ENCODE measurements at places on chromosomes 4 and X. TPM values are rescaled to one million over a fixed set of nuclear protein-coding genes. Genes with fewer than 3 reads are reported as not detected.
A peak's percentile ranks its signal among the peaks of the same experiment; 100 is the strongest.

DNA sequence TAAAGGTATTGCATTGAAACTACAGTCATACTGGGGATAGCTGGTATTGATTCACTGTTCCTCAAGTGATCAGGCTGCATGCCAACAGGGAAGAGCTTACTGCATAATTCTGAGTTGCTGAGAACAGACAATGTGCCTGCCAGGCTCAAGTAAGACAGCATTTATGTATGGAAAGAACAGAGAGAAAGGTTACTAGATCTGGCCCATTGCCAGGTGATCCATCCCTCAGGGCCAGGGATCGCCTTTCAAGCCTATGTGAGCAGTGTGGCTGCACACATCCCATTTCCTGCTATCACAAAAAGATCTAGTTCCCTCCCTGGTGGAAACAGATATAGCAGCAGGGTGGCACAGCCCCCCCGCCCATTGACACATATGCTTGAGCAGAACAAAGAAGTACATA, 254.0 kb downstream of the TMA16 start:
- H3K36me3 ChIP-seq: no peaks in the 10 kb centered on the region
- H3K27me3 ChIP-seq: no peaks in the 10 kb centered on the region

DNA sequence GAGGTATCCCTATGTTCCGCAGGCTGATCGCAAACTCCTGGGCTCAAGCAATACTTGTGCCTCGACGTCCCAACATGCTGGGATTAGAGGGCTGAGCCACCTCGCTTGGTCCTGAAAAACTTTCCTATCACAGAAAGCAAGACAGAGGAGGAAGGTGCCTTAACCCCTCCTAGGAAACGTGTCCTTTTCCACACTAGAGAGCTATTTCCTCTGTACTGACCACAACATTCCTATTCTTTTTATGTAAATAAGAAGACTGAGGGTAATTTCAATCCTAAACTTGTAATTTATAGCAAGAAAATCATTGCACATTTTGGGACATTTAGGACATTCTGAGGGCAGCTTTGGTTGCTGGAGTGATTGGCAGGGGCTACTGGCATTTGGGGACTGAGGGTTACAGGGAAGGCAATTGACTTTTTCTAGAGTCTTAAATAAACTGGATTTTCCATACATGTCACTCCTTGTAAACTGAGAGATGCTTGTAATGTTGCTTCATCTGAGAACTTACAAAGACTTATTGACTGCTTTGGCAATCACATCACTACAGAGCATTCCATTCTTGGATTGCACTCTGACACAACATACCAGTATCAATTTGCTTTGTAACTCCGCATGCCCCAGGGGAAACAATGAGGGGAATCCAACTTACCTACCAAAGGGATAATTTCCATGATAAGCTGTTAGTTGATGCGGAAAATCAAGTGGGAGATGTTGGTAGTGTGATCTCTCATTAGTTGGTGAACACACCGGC, 15.6 kb downstream of the XAGE3 start:
- H3K4me3 ChIP-seq: no peak overlapping the region
- no peaks in the 10 kb centered on the region for H3K27me3 ChIP-seq
- no peaks in the 10 kb centered on the region for H3K36me3 ChIP-seq
- no peak for DNase-seq
- no peaks in the 10 kb centered on the region for H3K4me1 ChIP-seq

GRCh38 chr4:82517043-82517442, 44.7 kb downstream of the TMEM150C start:
- no peaks in the 10 kb centered on the region for H3K27me3 ChIP-seq
- no peaks in the 10 kb centered on the region for H3K4me1 ChIP-seq
- H3K36me3 ChIP-seq: no peaks in the 10 kb centered on the region
- H3K27ac ChIP-seq: no peak overlapping the region

DNA sequence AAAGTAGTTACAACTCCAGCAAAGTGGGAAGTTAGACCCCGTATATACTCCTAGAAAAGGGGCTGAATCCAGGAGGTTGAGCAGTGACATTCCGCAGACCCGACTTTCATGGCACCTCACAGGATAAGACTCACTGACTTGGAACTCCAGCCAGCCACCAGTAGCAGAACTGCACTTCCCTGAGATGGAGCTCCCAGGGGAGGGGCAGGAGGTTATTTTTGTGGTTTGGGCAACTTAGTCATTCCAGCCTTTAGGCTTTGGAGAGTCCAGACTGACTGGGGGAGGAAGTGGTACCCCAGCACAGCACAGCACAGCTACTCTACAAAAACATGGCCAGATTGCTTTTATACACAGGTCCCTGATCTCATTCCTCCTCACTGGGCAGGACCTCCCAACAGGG, 319.1 kb downstream of the PCDH19 start:
- H3K36me3 ChIP-seq: no peaks in the 10 kb centered on the region
- H3K4me1 ChIP-seq: no peaks in the 10 kb centered on the region
- no peaks in the 10 kb centered on the region for H3K27me3 ChIP-seq
- no peak overlapping the region for H3K4me3 ChIP-seq
- no peak for DNase-seq
- H3K27ac ChIP-seq: no peak overlapping the region

DNA sequence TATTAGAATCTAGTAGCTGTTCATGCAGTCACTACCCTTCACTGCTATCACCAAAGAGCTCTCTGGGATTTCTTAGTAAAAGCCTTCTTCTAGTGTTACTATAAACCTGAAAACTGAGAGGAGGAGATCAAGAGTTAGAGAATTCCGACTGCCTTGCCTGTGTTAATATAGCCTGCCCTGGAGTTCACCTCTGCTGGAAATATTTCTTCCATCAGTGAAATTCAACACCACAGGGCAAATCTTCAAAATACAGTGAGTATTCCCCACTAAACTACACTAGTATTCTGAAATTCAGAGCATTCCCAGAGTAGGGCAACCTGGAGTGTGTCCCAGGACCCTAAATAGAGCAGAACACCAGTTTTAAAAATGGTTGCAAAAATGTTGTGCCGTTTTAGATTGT, 301.1 kb downstream of the ARHGAP24 start:
- H3K36me3 ChIP-seq: no peaks in the 10 kb centered on the region
- no peaks in the 10 kb centered on the region for H3K27me3 ChIP-seq
- no peaks in the 10 kb centered on the region for H3K4me1 ChIP-seq
- no peak overlapping the region for H3K27ac ChIP-seq

GRCh38 chr4:10684631-10685030, at the start of gene CLNK:
Gene CLNK (minus strand): TSS chr4:10684768. CDS start chr4:10667869, 16,899 bp downstream.
- H3K4me3 ChIP-seq: no peak within 1 kb of the TSS
- no peaks in the 10 kb centered on the region for H3K36me3 ChIP-seq
- no peaks in the 10 kb centered on the region for H3K27me3 ChIP-seq
- DNase-seq: no peak
- H3K27ac ChIP-seq: no peak within 1 kb of the TSS
- no peaks in the 10 kb centered on the region for H3K4me1 ChIP-seq

- H3K4me3 ChIP-seq: no peak overlapping the region
- H3K36me3 ChIP-seq: no peaks in the 10 kb centered on the region
- H3K27ac ChIP-seq: no peak overlapping the region
- DNase-seq: no peak
- no peaks in the 10 kb centered on the region for H3K27me3 ChIP-seq
- H3K4me1 ChIP-seq: no peaks in the 10 kb centered on the region
Observed at GRCh38 chr4:149347139-149347538, 468.5 kb downstream of the IQCM start.

GRCh38 chr4:146329050-146329716, 114.8 kb downstream of the REELD1 start:
- no peak overlapping the region for H3K27ac ChIP-seq
- no peak for DNase-seq
- H3K36me3 ChIP-seq: no peaks in the 10 kb centered on the region
- H3K4me3 ChIP-seq: no peak overlapping the region
- no peaks in the 10 kb centered on the region for H3K27me3 ChIP-seq

- H3K27ac ChIP-seq: no peak overlapping the region
- no peaks in the 10 kb centered on the region for H3K27me3 ChIP-seq
- no peak overlapping the region for H3K4me3 ChIP-seq
- no peak for DNase-seq
- H3K36me3 ChIP-seq: peaks cover 8% of the 10 kb centered on the region
- H3K4me1 ChIP-seq: peaks cover 19% of the 10 kb centered on the region
Observed at GRCh38 chrX:15785176-15785750, 5.0 kb upstream of the ZRSR2 start.

DNA sequence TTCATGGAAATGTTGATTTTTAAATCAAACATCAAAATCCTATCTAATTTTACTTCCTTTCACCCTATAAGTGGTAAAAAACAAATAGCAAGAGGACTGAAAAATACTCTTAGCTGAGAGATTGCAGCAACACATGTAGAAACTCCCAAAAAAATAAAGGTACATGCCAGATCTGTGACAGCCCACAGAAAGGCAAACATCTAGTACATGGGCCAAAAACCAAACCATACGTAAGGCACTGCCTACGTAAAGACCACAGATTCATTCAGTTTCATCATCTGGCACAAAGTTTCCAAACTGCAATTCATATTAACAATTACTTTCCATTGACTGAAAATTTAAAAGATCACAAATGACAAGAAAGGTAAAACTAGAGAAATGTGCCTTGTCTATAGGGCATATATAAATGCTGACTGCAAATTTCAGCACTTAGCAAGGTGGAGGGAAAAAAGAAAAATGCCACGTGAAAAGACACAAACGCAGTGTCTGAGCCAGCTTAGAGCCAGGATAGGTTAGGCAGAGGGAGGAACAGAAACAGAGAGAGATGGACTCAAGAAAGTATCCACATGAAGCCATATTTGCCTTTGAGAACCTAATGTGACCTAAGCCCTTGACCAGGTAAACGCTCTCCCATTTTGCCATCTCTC, 88.1 kb downstream of the TSPAN5 start:
- H3K27me3 ChIP-seq: no peaks in the 10 kb centered on the region
- no peak overlapping the region for H3K27ac ChIP-seq
- H3K4me3 ChIP-seq: no peak overlapping the region
- no peak for DNase-seq
- no peaks in the 10 kb centered on the region for H3K36me3 ChIP-seq

DNA sequence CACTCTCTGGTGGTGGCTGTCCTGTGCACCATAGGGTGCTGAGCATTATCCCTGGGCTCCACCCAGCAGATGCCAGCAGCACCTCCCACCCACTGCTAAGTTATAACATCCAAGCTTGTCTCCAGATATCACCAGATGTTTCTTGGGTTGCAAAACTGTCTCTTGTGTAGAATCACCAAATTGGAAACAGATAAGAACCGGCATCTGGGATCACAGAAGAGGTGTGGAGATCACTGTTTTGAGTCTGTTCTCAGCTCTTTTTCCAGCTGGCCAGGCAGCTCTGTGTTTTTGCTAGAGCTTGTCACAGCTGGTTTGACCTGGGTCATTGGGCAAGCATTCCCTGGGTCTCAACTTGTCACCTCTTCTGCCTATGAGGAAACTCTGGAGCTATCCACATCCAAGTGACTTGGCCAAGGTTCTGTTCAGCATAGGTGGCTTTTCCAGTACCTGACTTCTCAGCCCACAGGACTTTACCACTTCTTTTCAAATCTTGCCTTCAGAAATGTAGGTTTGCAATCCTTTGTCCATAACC, 15.3 kb upstream of the PUDP start:
- no peaks in the 10 kb centered on the region for H3K4me1 ChIP-seq
- H3K27ac ChIP-seq: no peak overlapping the region
- no peaks in the 10 kb centered on the region for H3K27me3 ChIP-seq
- no peaks in the 10 kb centered on the region for H3K36me3 ChIP-seq
- H3K4me3 ChIP-seq: no peak overlapping the region

DNA sequence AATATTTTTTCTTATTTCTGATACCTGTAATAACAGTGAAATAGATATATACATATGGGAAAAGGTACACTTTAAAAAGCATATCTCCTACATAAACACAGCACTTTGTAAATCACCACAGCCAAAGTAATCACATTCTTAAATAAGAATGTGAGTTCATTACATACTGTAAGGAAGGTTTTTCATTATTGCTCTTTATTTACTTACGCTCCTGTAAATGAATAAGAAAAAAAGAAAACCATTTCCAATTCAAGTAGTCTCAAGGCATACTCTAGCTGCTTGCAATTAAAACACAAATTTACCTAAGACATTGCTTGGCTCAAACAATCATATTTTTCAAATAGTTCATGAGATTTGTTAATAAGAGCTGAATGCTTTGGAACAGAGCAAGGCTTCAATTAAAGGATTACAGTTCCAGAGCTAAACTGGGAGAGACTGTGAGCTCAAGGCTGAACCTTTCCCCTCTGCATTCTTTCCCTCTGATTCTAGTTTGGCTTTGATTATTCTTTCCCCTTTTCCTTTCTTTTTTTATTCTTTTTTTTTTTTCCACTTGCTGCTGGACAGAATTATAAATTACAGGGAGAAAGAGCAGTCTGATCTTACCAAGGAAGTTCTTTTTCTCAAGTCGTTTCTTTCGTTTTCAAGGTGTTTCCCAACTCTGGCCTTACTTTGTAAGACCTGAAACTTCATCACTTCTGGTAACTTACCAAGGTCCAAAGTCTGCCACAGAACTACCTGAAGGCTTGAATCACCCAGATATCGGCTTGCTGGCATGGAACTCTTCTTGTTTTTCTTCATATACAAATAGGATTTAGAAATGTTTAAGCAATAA, 278.3 kb downstream of the INPP4B start:
- DNase-seq: no peak
- no peaks in the 10 kb centered on the region for H3K27me3 ChIP-seq
- H3K27ac ChIP-seq: peak overlapping the region; percentile 75
- peaks cover 74% of the 10 kb centered on the region for H3K4me1 ChIP-seq
- peak overlapping the region; percentile 53 for H3K4me3 ChIP-seq
- H3K36me3 ChIP-seq: no peaks in the 10 kb centered on the region

GRCh38 chr4:56315543-56315942, 71.7 kb downstream of the AASDH start:
- no peaks in the 10 kb centered on the region for H3K4me1 ChIP-seq
- DNase-seq: no peak
- no peaks in the 10 kb centered on the region for H3K36me3 ChIP-seq
- no peak overlapping the region for H3K4me3 ChIP-seq
- no peak overlapping the region for H3K27ac ChIP-seq

- no peak for DNase-seq
- no peak overlapping the region for H3K4me3 ChIP-seq
- peaks cover 7% of the 10 kb centered on the region for H3K4me1 ChIP-seq
- no peak overlapping the region for H3K27ac ChIP-seq
Observed at GRCh38 chr4:108570993-108571569, 49.3 kb upstream of the RPL34 start.

DNA sequence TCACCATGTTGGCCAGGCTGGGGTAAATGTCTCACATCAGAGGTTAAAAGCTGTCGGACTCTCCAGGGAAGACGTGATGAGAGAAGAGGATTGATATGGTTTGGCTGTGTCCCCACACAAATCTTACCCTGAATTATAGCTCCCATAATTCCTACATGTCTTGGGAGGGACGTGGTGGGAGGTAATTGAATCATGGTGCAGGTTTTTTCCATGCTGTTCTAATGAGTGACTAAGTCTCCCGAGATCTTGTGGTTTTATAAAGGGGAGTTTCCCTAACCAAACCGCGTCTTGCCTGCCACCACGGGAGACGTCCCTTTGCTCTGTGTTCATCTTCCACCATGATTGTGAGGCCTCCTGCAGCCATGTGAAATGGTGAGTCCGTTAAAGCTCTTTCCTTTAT, 64.4 kb downstream of the ASMT start:
- peaks cover 9% of the 10 kb centered on the region for H3K4me1 ChIP-seq
- H3K36me3 ChIP-seq: no peaks in the 10 kb centered on the region
- H3K27ac ChIP-seq: no peak overlapping the region
- no peaks in the 10 kb centered on the region for H3K27me3 ChIP-seq
- no peak for DNase-seq
- H3K4me3 ChIP-seq: no peak overlapping the region

- H3K27ac ChIP-seq: peak overlapping the region; percentile 54
- peaks cover 98% of the 10 kb centered on the region for H3K4me1 ChIP-seq
- no peak for DNase-seq
- no peaks in the 10 kb centered on the region for H3K36me3 ChIP-seq
- H3K27me3 ChIP-seq: no peaks in the 10 kb centered on the region
Observed at GRCh38 chr4:153527690-153528089, 61.5 kb downstream of the TMEM131L start.

The SSX4 gene
- not detected for total RNA-seq

The PRDX4 gene
- 13.4 TPM for total RNA-seq

The NPNT gene
- not detected for total RNA-seq

The PAGE5 gene
- 0.69 TPM for total RNA-seq

The CXCL8 gene
- total RNA-seq: 4.6 TPM

The GYPE gene
- 1.6 TPM for total RNA-seq

The CD99L2 gene
- total RNA-seq: 15.5 TPM

The TREX2 gene
- 4.0 TPM for total RNA-seq
